Caco-2 (cell line): ENCODE measurements at places on chromosomes 1 and 21. TPM values are rescaled to one million over a fixed set of nuclear protein-coding genes. Genes with fewer than 3 reads are reported as not detected.

- DNase-seq = no peak
- H3K4me3 ChIP-seq = no peak overlapping the region
- 0 out of 2 replicates have a peak, but pooled peaks cover 3% of the 10 kb centered on the region for H3K4me1 ChIP-seq
- H3K36me3 ChIP-seq = no peaks in the 10 kb centered on the region
- H3K27me3 ChIP-seq = no peaks in the 10 kb centered on the region
- no peak overlapping the region for H3K27ac ChIP-seq
Observed at GRCh38 chr1:201628490-201628889, 89.6 kb downstream of the NAV1 start.

GRCh38 chr1:76012341-76013205 is 62.0 kb upstream of the ST6GALNAC3 start:
- no peaks in the 10 kb centered on the region for H3K36me3 ChIP-seq
- DNase-seq = no peak
- no peaks in the 10 kb centered on the region for H3K4me1 ChIP-seq
- H3K4me3 ChIP-seq = no peak overlapping the region

NHLH1 gene
- total RNA-seq = 0.28 and 0.36 TPM in 2 replicates

NECTIN4 gene
- total RNA-seq = 0.20 and 0.74 TPM in 2 replicates
